Cardiac septum (tissue), 1 donor: ENCODE measurements at places on chromosomes 2 and 18.

GRCh38 chr2:240584486-240585031, 2.0 kb upstream of the CAPN10 start:
- no peak for DNase-seq

DNA sequence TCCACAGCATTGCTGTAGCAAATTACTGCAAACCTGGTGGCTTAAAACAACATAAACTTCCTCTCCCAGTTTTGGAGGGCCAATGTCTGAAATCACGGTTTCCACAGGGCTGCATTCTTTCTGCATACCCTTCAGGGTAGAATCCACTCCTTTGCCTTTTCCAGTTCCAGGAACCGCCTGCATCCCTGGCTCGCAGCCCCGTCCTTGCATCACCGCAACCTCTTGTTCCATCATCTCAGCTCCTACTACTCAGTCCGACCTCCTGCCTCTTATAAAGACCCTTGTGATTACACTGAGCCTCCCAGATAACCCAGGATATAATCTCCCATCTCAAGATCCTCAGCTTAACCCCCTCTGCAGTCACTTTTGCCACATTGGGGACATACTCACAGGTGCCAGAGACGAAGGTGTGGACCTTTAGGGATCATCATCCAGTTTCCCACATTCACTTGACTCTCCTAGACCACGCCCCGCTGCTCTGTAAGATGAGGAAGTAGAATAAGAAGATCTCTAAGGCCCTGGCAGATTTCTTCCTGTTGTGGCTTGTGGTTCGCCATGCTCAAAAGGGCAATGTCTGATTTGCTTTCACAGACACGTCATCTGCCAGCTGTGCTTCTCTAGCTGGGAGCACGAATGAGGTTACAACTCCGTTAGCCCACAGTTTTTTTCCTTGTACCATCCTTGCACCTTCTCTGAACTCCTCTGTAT, 103.6 kb upstream of the AGAP1 start:
- DNase-seq = no peak

DNA sequence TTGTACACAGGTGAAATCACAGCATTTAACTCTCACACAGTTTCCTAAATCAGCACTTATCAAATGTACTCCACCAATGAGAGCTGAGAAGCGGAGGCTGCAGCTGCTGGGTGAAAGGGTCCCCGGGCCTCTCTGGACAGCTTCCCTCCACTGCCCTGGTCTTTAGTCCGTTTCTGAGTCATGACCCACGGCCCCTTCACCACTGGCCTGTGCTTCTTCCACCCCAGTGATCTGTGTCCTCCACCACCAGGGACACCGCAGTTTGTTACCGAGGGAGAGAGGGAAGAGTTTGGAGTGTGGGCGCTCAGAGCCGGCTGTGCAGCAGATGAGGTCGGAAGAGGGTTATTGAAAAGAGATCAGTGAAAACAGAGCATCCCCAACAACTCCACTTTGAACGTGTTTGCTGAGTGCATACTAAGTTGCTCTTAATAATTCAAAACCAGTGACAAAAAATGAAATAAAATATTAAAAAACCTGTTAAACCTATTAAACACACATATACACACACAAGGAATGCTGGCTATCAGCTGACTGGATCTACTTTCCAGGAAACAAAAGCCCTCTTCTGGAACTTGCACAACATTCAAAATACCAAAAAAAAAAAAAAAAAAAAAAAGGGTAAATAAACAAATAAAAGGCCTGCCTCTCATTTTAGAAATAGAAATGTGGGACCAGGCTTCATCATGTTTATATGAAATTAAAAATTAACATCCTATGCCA, 54.1 kb downstream of the PXDN start:
- DNase-seq = no peak

DNA sequence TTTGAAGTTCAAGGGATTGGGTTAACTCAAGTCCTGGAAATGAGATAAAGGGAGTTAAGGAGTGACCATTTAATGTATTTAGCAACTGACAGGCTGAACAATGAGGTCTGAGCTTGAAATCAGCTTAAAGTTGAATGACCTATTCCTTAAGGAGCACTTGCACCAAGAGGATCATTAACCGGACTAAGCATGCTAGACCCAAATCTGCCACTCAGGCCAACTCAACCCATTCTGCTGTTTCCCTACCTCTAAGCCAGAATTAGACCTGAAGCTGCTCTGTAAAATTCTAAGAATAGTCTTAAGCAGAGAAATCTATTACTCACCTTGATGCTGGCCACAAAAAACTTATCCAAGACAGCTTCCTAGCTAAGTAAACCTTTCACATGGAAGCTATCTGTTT, 59.8 kb downstream of the SPRED2 start:
- DNase-seq = no peak
